ENCODE measurements at places on chromosomes 5 and 9.

- no peak for DNase-seq
These were observed 503.7 kb downstream of the ANXA1 start for GRCh38 chr9:73655363-73655762.

DNA sequence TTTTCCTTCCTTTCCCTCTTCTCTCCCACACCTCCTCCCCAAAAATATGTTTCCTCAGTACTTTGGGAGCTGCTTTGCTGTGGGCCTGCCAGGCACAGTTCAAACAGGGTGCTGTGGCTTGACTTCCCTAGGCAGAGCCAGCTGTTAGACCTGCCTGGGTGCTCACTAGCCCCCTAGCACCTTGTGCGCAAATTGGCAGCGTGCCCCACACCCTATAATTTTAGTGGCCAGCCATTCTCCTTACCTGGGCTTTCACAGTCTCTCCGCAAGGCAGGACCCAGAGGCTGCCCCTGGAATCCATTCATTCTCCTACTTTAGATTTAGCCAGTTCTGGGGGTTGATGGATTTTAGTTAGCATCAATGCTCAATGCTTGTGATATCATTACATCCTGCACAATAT, 72.3 kb downstream of the ANGPTL2 start:
- no peak for DNase-seq

DNA sequence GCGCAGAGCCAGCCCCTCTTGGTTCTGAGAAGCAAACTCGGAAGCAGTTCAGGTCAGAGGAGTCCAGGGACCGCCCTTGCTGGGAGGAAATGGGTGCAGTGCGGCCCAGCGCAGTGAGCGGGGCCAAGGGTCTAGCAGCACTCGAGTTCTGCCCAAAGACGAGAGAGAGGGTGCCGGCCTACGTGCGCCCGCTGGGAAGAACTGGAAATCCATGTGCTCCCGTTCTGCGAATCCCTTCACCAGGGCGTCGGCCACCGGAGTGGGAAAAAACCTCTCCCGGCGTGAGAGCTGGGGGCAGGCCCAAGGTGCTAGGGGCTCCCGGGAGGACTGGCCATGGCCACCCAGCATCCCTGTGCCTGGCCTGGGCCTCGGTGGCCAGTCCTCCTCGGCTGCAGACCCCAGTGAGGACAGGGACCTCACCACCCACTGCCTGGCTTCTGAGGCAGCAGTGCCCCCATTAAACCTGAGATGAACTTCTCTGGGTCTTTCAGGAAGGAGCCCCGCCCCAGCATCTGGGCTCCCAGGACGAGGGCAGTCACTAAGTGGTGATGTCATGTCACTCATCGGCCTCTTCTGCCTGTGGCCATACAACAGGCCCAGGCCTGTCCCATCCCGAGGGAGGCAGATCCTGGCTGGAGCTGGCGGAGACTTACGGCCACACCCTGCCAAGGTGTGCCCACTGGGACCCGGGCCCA, 10.6 kb downstream of the TMEM250 start:
- DNase-seq, result no peak

GRCh38 chr9:126915281-126915816, 767 bp downstream of the RALGPS1 start:
- peak; percentile 21 for DNase-seq

- no peak for DNase-seq
These were observed 123.5 kb upstream of the LMX1B start for GRCh38 chr9:126490214-126490631.

DNA sequence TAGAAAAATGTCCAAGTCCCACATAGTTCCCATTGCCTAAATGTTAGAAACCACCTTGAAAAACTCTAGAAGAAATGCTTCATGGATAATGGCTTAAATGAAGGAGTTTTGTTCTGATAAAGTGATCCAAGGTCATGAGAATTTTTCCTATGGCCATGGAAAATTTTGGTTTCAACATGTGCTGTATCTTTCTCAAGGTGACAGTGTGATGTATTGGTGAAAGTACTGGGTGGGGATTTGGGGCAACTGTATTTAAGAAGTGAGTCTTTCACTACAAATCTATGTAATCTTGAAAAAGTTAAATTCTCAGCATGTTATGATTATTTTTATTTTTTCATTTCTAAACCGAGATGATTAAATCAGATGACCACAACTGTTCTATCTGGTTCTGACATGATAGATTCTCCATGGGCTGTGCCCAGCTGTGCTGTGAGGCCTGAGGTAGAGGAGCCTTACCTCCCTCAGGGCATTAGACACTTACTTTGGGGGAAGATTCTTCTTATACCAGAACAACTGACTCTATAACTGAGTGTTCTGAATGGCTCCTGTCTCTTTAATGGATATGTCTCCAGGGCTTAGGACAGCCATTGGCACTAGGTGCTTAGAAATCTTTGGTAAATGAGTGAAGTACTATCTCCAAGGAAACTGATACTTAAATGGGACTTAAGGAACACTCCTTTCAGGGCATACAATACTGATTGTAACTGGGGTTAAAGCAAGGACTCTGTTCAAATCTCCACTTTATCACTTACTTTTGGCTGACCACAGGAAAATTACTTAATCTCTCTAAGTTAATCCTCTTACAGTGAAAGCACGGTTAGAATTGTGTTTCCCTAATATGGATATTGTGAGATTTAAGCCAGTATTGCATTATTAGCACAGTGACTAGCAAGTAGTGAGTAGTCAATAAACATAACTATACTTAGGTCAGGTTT, 397.4 kb upstream of the MEF2C start:
- no peak for DNase-seq

- DNase-seq, result no peak
These were observed 276.6 kb downstream of the MAST4 start for GRCh38 chr5:66872736-66873331.

DNA sequence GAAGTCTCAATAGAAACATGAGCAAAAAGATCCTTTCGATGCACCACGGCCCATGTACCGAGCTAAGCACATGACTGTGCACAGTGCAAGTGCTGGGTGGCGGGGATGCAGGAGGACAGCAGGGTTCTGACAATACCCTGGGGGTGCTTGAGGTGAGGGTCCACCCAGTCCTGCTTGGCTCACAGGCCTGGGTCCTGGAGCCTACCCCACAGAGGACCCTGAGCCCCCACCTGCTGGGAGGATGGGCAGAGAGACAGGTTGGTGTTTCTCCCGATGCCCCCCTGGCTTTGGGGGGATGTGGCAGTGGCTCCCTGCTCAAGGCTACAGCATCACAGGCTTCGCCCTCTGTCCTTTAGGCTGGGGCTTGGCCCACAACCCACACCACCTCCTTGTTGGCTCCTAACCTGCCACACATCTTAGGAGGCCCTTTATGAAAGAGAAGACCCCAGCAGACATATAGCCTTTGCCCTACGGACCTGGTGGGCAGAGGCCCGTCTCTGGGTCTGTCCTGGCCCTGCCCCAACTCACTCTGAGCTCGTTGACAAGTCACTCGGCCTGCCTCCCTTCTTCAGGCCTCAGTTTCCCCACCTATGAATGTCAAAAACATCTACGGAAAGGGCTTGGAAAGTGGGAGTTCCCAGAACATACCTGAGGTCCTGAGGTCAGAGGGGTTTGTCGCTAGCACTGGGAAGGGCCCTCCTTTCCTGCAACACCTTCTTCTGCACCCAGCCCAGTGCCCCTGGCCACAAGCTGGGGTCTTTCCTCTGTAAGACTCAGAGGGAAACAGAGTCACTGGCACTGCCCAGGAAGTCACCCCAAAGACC, 50.3 kb downstream of the BARX1 start:
- no peak for DNase-seq

GRCh38 chr5:153888781-153889180, 149.9 kb downstream of the FAM114A2 start:
- no peak for DNase-seq
